CD4-positive, CD25-positive, alpha-beta regulatory T cell (primary cell): ENCODE measurements at places on chromosomes 5 and 9.

DNA sequence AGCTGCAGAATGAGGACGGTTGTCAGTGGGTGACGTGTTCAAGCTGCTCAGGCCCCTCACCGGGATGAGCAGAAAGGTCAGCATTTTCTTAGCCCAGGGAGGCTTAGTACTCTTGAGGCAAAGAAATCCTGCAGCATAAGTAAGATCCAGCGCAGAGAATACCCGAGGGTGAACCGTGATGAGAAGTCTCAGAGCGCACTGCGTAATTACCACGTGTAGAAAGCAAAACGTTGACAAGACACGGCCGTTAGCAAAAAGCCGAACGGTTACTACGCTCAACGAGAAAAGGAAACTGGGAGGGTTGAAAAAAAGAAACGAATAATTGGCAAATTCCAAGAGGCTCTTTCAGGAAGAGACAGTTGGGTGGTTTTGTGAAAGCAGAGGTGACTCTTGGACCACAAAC is 104.0 kb downstream of the COL23A1 start:
- no peak for DNase-seq

DNA sequence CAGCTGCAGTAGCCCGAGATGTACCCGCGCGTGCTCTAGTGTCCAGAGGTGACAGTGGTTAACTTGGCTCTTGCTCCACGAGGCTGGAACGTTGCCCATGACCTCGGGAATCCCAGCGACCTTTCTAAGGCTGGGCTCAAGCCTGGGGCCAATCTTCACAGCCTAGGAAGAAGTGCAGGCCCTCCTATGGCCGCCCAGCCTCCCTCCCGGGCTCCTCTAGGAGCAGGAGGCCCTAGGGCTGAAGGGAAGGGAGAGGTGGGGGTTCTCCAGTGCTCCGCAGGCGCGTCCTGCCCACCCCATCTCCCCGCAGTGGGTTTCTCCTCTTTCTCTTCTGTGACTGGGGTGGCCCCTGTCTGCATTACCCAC is 13.3 kb downstream of the NR2F1 start:
- DNase-seq, result no peak

GRCh38 chr5:137960141-137960540 is 70.9 kb downstream of the PKD2L2 start:
- DNase-seq, result no peak

DNA sequence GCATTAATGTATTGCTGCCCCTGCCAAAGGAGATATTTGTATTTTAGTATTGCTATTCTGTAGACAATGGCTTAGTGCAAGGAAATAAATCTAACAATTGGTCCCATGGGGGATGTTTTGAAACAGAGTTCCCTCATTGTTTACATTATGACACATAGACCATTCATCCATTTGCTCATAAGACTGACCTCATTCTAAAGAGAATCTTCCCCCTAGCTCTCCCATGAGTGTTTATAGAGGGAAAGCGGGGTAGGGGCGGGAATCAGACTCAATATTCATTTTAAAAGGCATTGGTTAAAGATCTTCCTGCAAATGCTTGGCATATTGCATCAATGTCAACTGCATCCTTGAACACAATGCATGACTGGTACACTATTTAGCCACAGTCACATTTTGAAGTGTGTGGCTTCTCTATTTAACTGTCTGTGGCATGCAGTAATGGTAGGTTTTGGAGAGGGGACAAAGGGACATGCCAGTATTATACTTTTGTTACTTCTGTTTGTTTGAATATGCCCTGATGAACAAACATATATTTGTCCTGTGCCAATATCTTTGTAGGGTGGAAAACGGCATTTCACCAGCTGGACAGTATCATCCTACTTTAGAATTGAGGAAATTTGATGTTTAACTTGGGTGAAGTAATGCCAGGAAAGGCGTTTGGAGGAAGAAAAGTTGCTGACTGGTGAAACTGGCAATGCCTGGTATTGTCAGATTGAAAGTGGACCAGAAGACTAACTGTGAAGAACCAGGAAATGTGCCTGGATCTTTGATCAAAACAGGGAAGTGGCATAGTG is 84.1 kb upstream of the MEGF10 start:
- no peak for DNase-seq

DNA sequence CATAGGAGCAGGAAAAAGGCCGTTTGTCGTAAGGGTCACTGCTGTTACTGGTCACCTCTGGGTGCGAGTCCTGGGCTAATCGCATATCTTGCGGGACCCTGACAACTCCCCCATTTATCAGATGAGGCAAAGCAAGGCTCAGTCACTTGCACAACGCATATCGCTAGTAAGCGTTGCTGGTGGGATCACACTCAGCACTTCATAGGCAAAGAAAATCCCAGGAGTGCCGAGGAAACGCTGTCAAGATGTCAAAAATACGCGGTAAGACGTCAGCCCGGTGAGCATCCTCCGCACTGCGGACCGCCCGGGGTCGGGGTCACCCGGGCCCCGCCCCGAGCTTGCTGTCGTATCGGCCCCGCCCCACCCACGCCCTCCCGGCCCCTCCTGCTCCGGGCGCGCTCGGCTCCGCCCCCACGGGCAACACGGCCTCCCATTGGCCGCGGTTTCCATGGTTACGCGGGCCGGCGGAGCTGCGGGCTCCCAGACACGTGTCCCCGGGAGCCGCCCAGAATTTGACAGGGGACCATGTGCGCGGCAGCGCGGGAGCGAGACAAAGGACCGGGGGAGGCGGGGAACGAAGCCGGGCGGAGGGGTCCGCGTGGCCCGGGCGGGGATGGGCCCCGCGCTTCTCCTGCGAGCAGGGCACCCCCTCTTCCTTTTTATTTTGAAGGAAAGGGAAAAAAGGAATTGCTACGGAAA is 80.2 kb upstream of the IER5L start:
- DNase-seq, result peak; percentile 84

DNA sequence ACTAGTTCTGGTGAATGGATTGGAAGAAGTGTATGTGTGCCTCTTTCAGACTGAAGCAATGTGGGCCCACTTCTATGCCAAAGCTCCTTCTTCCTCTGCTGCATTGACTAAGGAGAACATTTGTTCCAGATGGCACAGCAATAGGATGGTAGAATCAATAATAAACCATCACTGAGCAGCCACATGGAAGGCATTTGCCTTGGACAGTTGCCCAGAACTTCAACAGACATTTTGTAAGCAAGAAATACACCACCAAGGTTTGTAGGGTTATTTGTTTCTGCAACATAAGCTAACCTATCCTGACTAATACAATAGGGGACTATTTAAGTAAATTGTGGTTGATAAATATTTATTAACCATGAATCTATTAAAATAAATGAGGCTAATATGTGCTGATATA is 37.7 kb upstream of the CSNK1G3 start:
- DNase-seq, result no peak

GRCh38 chr9:2623288-2624050 is 1.9 kb downstream of the VLDLR start:
- DNase-seq, result no peak

- DNase-seq, result no peak
Observed at GRCh38 chr5:40497573-40497972, 182.1 kb upstream of the PTGER4 start.

- DNase-seq, result no peak
Observed at GRCh38 chr9:128554155-128554862, 1.9 kb downstream of the SPTAN1 start.
